ENCODE measurements at places on chromosomes 6 and 20.

GRCh38 chr20:54208548-54209176 is 775 bp downstream of the PFDN4 start:
- DNase-seq = peak; percentile 53

DNA sequence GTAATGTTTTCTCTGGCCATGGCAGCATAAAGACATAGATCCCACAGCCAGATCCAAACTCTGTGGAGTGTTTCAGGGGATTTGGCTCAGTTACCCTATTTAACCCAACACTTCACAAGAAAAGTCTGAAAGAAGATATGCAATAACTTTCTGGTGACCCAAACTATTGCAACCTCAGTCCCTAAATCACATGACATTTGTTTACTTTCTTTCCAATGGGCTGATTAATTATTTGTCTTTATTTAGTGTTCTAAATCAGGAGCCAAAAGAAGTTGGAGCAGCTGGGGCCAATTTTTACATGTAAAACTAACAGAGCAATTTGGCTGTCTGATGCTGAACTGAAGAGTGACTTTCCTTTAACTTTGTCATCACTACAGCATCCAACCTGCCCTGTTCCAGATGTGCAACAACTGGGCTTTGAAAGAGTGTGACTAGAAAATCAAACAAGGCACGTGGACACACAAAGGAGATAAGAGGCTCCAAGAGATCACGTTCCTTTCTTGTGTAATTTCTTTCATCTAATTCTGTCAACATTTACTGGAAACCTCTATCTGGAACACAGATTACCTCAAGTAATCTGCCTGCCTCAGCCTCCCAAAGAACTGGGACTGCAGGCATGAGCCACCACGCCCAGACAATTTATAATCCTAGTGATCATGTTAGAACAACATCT is 90.8 kb downstream of the TRMT11 start:
- no peak for DNase-seq

DNA sequence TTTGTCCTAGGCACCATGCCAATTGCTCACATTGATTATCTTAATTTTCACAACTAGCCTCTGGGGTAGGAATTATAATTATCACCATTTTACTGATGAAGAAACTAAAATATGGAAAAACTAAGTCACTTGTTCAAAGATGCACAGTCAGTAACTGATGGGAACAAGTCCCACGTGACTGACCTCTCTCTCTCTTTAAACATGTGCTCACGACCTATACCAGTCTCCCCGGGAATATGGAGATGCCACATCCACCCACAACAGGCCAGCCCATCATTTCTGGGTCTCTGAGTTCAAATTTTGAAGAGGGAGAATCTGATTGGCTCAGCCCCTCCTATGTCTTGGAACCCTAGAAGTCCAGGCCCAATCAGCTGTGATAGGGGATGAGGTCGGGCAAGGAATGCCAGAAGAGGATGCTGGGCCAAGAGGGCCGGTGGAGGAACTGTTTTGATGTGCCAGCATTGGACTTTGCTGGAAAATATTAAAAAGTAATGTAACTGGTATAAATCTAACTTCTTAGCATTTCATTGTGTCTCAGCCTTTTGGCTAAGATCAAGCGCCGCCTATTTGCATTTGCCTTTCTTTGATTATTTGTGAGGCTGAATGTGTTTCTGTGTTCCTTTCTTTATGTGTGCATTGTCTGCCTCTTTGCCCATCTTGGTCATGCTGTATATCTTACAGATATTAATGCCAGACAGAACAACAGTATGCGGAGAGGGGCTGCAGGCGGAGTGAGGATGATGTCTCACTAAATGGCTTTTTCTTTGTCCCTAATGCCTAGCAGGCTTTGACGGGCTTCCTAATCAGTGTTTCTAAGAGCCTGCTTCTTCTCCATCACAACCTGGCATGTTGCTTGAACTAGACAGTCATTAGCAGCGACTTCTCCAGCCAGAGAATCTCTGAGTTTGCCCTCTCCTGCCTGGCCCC is 126.6 kb downstream of the VEGFA start:
- no peak for DNase-seq

GRCh38 chr6:137811121-137811915 is 55.7 kb upstream of the TNFAIP3 start:
- DNase-seq = peak; percentile 85

DNA sequence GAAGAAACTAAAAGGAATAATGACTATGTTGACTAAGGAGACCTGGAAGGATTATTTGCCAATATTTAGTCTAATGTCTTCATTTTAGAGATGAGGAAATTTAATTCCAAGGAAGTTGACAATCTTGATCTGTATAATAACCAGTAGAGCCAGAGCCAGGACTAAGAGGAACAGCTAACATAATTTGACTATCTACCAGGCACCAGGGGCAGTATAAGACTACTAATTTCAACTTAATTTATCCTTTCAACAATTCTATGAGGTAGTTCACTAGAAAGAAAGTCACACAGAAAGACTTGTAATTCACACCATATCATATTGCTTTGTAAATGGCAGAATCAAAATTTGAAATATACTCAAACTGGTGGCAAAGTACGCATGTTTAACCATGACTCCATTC is 273.0 kb upstream of the STXBP5 start:
- no peak for DNase-seq

DNA sequence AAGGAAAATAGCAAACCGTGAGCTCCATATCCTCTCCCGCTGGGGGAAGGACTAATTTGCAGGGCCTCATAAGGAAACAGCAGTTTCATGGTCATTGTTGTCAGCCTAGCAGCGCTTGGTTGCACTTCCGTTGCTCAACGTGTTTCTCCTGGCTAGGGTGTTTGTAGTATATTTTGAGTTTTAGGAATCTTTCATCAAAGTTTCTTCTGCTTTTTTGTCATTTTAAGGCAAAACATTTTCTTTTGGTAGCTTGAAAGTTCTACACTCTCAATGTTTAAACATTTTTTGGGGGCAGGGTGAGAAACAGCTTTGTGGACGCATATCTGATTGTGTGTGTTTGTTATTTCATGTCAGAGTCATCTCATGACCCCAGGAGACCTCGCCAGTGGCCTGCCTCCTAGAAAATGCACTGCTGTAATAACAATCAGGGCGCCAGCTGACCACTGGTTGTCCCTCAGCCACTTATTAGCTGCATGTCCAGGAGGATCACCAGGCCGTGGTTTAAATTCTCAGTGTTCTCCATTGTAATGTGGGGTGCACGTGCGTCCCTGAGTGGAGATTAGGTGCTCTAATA is 20.6 kb downstream of the JARID2 start:
- DNase-seq = no peak

DNA sequence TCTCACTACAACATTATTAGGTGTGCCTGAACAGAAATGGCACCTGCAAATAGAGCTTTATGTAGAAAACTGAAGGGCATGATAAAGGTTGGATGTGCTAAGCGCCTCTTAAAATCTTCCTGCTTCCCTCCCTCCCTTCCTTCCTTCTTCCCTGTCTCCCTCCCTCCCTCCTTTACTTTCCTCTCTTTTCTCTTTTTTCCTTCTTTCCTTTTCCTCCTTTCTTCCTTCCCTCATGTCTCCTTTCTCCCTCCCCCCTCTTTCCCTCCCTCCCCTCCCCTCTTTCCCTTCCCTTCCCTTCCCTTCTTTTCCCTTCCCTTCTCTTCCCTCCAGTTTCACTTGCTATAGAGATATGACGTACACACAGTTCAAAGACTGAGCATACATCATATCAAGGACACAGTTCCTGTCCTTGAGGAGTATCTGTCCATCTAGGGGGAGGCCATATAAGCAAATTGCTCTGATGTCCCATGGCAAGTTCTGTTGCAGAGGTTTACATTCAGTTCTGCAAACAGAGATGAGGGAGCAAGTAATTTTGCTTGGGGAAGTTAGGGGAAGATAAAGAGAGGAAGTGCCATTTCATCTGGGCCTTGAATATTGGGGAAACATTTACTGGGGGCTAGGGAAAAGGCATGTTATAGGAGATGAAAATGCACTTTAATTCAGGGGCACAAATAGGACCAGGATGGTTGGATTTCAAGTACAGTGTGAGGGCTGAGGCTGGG is 79.0 kb upstream of the EEF1E1 start:
- DNase-seq = no peak

DNA sequence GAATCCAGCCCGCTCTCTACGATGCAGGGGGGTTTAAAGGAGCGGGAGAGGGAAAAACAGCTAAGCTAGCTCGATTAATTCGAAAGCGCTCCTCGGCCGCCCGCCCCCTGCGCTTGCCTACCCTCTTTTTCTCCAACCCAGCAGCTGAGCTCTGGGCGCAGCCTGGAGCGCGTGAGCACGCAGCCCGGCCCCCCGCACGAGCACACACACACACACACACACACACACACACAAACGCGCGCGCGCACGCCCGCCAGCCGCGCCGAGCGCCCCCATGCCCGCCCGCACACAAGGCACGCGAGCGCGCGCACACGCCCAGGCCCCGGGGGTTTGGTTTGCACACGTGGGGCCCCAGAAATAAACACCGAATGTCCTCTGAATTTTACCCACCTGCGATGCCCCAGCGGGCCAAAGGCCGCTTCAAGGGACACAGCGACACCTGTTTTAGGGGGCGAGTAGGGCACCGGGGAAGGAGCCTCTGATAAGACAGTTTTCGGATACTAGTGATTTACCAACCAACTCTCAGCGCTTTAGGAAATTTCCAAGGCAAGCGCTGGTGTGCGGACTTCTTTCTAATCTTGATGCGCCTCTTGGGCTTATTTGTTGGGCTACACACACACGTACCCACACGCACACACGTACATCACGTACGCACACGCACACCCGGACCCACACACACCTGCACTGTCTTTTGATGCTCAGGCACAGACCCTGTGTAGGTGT is 802 bp upstream of the NRN1 start:
- DNase-seq = no peak

DNA sequence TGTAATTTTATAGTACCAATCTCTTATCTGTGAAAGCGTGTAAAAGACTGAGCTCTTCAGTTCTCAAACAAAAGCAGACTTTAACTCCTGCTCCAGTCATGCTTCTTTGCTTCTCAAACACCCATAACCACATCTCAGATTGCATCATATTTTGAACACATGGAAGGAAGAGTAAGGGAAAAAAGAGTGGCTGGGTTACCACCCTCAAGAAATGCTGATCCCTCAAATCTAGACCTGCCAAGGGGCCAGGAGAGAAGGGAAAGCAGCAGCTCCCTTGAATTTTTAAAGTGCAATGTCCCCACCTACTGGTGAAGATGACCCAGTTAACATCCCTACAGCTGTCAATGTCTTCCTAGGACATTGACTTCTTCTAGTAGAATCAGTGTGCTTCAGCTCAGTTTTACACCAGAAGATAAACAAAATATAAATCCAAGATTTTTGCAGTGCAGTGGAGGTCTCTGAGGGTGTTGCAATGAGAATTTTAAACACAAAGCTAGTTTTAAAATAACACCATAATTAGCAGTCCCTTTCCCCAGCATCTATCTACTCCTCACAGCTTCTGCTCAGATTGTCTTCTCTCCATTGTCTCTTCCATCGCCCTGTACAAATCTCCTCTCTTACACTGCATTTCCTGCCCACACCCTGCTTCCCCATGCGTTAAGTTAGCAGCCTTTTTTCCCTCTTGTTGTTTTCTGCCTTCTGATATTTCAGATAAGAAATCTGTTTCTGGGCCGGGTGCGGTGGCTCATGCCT is 22.6 kb upstream of the HLA-DQB2 start:
- peak; percentile 22 for DNase-seq
